Endodermal cell (in vitro differentiated cells): ENCODE measurements at places on chromosomes 2 and 18. TPM values are rescaled to one million over a fixed set of nuclear protein-coding genes. Genes with fewer than 3 reads are reported as not detected.

Gene SERPINB4
- not detected in 3 replicates for total RNA-seq

Gene CTLA4
- not detected in 2 replicates for total RNA-seq

Gene CTAGE1
- not detected in 3 replicates for total RNA-seq

Gene ERFE
- 1.1 to 1.8 TPM (median 1.6 TPM) in 3 replicates for total RNA-seq

DNA sequence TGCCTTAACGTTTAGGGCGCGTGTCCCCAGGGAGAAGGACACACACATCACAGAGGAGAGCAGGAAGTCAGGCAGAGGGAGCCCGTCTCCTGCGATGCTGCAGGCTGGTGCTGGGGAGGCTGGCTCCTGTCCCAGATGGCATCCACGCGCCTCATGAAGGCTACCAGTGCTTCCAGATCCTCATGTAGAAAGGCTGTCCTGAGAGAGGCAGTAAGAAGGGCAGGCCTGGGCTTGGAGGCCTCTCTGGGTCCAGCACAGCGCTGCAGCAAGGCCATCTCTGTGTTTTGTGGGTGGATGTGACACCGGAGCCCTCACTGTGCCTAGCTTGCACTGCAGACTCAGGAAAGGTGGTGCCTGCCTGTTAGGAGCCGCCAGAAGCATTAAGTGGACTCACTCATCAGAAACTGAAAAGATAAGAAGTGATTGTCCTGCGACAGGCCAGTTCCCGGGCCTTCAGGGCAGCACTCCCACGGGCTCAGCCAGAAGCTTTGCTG, 62.7 kb downstream of the FAM168B start:
- DNase-seq: no peak

- DNase-seq: no peak
Measured at GRCh38 chr2:7180638-7181370, 263.6 kb downstream of the RNF144A start.

DNA sequence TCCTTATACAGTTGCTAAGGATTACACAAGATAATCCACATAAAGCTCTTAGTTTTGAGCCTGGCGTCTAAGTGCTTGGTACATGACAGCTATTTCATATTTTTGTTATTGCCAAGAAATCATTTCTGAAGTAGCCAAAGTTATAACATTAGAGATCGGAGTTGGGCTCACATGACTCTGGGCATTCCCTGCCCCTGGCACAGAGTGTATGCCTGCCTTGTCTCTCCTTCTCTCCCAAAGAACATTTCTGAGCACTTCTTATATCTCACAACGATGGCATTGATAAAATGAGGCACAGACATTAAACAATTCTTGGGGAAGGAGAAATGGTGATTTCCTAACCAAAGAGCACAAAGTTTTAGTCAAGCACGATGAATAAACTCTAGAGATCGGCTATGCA, 87.7 kb upstream of the DDX18 start:
- DNase-seq: no peak

DNA sequence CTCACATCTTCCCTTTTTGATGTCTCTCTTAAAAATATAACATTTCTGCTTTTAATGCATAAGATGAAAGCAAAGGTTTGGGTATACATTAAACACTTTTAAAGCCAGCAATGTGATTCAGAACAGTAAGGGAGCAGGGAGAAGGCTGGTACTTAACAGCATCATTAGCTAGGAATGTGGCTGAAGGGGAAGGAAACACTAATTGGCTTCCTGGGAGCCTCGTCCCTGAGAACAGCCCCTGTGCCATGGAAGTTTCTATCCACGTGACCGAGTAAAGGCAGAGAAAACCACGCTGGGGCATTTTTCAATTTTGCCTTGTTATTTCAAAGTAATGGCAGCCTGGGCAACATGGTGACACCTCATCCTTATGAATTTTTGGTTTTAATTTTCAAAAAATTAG, 109.2 kb upstream of the GPC1 start:
- DNase-seq: peak; percentile 48

DNA sequence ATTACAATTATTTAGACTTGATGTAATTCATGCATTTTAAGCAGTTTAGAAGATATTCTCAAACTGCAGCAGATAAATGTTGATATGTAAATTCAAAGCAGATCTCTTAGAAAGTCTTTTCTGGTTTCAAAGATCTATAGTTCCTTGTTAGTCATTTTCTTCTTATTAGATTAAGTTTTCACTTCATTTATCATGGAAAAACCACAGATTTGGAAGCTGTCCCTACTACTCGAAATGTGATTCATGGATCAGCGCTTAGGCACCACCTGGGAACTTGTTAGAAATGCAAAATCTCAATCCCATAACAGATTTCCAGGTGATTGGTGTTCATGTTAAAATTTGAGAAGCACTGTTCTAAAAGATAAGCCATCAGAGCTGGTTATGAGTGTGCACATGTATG, 92.8 kb upstream of the CDH2 start:
- DNase-seq: no peak

GRCh38 chr2:109180786-109181185, 51.8 kb downstream of the SH3RF3 start:
- DNase-seq: no peak

DNA sequence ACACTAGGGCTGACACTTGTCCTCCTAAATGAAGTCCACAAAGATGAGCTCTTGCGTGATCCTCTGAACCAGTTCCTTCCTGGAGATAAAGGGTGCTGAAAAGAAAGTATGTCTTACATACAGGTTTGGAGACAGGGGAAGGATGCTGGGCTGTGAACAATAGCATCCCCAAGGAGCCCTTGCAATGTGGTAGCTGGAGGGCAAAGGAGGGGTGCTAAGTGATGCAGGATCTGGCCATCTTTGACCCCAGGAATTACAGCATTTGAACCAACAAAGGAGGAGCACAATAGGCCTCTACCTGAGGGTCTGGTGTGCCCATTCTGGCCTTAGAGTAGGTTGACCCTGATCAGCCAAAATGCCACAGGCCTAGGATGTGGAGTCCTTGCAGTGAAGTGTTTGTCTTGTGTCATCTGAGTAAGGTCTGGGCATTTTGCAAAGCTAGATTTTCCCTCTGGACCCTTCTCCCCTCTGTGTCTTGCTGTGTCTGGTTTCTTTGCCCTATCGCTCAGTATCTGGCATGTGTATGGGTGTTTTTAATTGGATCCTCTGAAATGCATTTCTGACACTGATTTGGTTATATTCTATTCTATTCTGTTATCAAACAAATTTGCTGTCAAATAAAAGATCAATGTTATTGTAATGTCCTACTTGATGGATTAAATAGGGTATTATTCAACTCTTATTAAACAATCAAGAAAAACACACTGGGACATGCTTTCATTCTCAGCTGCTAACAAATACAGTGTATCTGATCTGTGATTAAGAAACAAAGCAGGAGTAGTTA, 364.8 kb upstream of the MEIS1 start:
- DNase-seq: no peak

DNA sequence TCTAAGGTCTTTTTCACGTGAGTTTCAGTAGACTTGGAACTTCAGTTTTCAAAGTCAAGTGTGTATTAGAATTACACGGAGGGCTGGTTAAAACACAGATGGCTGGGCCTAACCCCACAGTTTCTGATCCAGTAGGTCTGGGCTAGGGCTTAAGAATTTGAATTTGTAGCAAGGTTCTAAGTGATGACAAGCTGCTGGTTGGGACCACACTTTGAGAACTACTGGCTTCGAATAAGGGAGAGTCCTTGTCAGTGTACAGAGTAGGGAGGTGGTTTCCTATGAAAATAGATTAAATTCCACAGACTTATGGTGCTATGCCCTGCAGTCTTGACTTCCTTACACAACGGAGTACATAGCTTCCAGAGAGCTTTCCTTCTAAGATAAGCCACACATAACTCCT, 4.5 kb downstream of the RHOB start:
- no peak for DNase-seq

DNA sequence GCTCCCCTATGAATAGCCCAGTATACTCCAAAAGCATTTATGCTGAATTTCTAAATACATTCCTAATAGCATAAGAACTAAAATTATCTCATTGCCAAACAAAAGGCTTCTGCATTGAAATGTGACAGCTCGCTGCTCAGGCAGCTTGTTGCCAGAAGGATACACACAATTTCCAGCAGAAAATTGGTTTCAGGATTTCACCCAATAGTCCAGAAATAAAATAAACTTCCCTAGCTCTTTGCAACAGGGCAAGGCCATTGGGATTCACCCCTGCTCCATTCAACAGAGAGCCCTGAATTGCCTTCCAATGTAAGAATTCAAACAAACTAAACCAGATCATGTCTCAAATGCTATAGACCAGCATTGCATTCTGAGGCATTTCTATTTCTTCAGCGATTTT, 70.7 kb downstream of the RBM43 start:
- no peak for DNase-seq

GRCh38 chr18:8945514-8945913, 157.0 kb upstream of the NDUFV2 start:
- no peak for DNase-seq

GRCh38 chr2:186348200-186348599, 137.9 kb upstream of the ZC3H15 start:
- no peak for DNase-seq

DNA sequence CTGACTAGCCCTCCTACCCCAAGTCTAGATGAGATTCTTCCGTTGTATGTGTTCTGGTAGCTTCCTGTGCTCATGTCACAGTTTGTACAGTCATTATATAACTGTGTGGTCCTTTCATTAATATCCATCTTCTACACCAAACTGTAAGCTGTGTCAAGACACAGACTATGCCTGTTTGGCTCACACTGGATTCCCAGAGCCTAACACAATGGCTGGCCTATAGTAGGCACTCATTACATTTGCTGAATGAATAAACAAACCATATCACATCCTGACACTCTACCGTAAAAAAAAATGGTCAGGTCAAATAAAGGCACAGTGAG, 72.6 kb downstream of the ANKRD44 start:
- no peak for DNase-seq

DNA sequence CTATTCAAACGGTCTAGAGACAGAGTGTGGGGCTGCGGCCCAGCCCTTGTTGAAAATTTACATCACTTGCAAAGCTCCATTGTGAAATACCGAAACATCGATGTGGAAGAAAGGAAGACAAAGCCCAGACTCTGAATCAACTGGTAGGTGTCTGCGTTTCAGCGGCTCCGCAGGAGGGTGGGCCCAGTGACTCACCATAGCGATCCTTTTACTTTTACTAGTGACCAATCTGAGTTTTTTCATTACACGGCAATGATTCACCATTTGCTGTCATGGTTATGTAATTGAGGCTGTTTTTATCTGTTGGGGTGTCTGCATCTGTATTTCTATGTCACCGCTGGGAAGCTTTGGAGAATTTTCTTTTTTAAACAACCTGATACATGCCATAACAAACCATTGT, 66.6 kb upstream of the ODC1 start:
- DNase-seq: no peak

- peak; percentile 79 for DNase-seq
Measured at GRCh38 chr2:108288534-108289106, at the start of gene SULT1C2. TSS of gene SULT1C2 (plus strand) at chr2:108288895. CDS start at chr2:108293668, 4,773 bp downstream.

DNA sequence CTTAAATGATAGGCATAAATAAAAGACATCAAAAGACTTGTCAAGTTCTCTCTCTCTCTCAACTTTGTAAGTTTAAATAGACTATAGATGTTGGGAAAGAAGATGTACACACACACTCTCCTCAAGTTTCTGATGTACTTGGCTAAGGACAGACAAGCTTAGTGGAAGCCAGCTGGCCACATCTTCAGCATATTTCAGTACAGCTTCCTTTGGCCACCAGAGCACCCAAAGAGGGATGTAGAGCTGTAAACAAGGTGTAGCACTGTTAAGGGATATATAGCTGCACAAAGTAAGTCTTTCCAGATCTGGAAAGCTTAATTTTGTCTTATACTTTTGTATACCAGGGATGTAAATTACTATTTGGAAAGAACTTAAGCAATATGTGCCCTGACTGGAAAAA, 64.3 kb upstream of the MSTN start:
- DNase-seq: no peak

DNA sequence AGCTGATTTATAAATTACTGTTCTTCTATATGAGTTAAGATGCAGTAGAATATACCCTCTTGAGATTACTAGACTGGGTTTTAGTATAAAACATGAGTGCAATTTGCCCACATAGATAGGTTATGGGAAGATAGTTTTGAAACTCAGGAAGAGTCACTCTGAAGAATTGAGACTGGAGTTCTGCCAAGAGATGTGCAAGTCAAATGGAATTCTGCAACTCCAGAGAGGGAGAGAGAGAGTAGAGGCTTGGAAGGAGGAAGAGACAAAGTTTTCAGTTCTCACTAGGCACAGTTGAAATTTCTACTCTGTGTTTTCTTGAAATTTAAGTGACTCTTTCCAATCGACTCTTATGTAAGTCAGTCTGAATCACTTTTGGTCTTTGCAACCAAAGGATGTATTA, 878.8 kb downstream of the TSN start:
- DNase-seq: no peak
